Amygdala (tissue), 56 donors: ENCODE measurements at places on chromosomes 16 and 17.

GRCh38 chr17:36979565-36979941 is 30.8 kb downstream of the AATF start:
- no peak for DNase-seq

- no peak for DNase-seq
Observed at GRCh38 chr17:35893751-35894150, 13.6 kb upstream of the CCL5 start.

- DNase-seq, result no peak
Observed at GRCh38 chr16:87210894-87211293, 106.3 kb downstream of the C16orf95 start.

GRCh38 chr17:68657166-68657565 is 56.0 kb upstream of the FAM20A start:
- no peak for DNase-seq
